ENCODE measurements at places on chromosomes 12 and 14.

- DNase-seq = peak; percentile 18
Measured at GRCh38 chr12:4421590-4422031, 24.0 kb downstream of the FGF6 start.

- peak; percentile 59 for DNase-seq
Measured at GRCh38 chr12:15834575-15834974, 45.4 kb upstream of the EPS8 start.

DNA sequence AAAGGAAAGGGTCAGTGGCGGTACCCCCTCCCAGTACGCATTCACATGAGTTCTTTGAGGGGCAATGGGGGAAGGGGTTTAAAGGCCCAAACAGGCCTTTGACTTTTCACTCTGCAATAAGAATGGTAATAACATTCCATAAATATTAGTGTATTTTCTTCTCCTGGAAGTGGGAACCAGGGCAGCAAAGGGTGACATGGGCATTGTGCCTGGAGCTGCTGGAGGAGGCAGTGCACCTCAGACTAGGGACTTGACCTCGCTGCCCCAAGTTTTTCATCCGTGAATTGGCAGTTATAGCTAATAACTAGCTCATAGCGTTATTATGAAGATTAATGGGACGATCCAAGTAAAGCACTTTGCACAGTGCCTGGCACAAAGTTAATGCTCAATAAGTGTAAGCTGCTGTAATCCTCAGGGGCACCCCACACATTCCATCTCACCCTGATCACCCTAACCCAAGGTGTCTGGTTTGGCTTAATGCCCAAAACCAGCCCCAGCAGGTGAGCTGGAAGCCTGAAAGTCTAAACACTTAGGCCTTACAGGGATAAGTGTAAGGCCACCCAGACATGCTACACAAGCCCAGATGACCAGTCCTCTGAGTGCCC, 2.8 kb upstream of the KCNH3 start:
- DNase-seq = peak; percentile 13

- no peak for DNase-seq
Measured at GRCh38 chr14:101008631-101009336, 105.3 kb upstream of the RTL1 start.

DNA sequence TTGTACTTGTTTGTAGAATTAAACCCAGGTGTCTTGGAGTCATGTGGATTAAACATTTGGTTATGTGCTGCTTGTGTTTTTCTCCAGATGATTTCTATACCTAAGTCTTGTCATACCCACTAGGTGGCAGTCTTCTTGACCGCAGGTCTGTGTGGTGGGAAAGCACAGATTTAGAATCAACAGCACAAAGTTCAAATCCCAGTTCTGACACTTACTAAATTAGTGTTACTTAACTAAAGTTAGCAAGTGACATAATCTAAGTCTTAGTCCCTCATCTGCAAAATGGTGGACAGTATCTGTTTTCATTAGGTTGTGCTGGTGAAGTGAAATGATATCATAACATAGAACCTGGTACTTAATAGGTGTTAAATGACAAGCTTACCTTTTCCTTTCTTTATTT, 151.0 kb upstream of the ARHGAP5 start:
- DNase-seq = peak; percentile 67

- no peak for DNase-seq
Measured at GRCh38 chr14:91246051-91246852, 1.7 kb upstream of the GPR68 start.

- no peak for DNase-seq
Measured at GRCh38 chr12:82456633-82457032, 98.3 kb downstream of the METTL25 start.

DNA sequence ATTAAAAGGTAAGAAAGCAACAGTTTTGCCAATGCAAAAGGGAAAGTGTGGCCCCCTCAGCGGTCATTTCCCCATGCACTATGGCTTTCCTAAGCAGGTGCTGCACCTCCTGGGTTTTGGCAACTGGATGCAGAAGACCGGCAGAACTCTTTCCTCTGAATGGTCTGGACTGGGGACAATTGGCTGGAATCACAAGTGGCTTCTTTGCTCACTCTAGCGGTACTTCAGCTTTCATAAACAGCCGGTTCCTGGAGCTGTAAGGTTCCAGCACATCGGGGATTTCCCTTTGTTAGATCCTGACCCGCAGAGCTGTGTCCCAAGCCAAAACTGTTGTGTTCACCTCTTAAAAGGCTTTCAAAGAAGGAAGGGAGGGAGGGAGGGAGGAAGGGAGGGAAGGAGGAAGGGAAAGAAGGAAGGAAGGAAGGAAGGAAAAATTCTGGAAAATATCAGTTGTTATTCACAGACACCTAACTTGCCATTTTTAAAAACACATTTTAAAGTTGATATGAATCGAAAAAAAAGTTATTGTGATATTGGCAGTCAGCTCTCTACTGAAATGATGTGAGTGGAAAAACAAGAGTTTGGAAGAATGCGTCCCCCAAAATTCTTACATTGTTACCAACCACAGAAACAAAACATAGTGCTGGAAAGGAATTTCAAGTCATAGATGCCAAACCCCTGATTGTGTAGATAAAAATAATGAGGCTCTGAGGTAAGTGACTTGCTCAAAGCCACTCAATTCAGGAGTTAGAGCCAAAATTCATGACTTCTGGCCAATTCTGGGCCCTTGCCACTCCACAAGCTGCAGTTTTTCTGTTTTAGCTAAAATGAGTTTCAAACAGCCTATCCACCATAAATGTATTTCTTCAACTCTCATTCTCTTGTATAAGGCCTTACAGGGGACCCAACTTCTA, 220.6 kb upstream of the HMGA2 start:
- DNase-seq = peak; percentile 95

DNA sequence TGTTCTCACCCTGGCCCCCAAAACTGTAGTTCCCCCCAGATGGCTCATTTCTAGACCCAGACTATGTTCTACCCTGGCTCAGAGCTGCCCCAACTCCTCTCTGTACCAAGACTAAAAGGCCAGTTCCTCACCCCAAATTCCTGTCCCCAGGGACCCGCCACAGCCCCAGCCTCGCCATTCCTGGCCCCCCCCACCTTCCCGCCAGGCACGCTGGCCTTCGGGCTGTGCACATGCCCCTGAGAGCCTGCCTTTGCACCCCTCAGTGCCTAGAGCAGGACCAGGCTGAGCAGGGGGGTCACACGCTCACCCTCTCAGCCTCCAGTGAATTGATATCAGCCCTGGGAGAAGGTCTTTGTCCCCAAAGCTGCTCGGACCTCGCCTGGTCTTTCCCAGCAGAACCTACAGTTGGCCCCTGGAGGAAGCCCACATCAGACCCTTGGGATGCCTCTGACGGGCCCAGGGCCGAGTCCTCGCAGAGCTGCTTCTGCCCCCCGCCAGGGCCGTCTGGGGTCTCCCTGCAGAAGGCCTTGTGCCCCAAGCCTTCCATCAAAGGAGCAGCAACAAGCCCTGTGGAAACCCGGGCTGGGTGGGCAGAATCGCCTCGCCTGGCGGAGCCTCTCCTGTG, 32.4 kb downstream of the BEGAIN start:
- no peak for DNase-seq

DNA sequence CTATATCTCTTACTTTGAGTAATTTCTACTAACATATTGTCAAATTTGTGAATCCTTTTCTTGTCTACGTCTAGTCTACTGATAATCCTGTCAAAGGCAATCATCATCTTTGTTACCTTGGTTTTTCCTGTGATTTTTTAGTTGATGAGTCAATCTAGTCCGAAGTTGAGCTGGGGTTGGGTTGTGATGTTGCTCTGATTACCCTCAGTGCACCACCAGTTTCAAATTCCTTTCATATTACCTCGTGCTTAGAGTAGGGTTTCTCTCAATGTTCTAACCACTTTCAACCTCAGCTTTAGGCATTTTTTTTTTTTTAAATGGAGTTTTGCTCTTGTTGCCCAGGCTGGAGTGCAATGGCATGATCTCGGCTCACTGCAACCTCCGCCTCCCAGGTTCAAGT, 186.8 kb downstream of the BTG1 start:
- DNase-seq = peak; percentile 78

Measured in renal cortical epithelial cell (primary cell).